ENCODE measurements at places on chromosomes 5 and 9. TPM values are rescaled to one million over a fixed set of nuclear protein-coding genes. Genes with fewer than 3 reads are reported as not detected.
A peak's percentile ranks its signal among the peaks of the same experiment; 100 is the strongest.

DNA sequence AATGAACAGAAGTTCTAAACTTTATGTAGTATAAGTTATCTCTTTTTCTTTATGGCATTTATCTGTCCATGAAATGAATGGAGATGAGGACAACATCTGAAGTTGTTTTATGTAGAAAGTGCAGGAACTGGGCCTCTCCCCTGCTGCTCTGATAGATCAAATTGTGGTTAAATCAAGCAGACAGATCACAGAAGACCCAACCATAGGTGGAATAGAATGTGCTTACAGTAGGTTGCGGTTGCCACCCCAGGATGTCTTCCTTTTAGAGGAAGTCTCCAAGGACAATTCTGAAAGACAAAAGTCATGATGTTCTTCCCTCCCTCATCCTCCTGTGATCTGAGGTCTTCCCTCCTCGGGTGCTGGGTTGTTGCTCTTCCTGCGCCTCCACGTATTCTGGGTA is 12.9 kb downstream of the RASGRF2 start:
- no peak for DNase-seq

GRCh38 chr5:133944263-133945185 is 23.9 kb downstream of the C5orf15 start:
- peak; percentile 47 for DNase-seq

GRCh38 chr5:150304481-150305081 is 1.9 kb upstream of the ARSI start:
- no peak for DNase-seq

GRCh38 chr5:157108976-157109375 is at the start of gene HAVCR2:
Gene HAVCR2 (minus strand): TSS chr5:157109044. CDS start chr5:157108983, 61 bp downstream.
- no peak for DNase-seq

GRCh38 chr9:115211413-115212124 is 93.6 kb upstream of the TNC start:
- peak; percentile 88 for DNase-seq

GRCh38 chr9:93984860-93985259 is 29.7 kb upstream of the BARX1 start:
- no peak for DNase-seq

SLC36A2 gene
- total RNA-seq, result not detected

DNA sequence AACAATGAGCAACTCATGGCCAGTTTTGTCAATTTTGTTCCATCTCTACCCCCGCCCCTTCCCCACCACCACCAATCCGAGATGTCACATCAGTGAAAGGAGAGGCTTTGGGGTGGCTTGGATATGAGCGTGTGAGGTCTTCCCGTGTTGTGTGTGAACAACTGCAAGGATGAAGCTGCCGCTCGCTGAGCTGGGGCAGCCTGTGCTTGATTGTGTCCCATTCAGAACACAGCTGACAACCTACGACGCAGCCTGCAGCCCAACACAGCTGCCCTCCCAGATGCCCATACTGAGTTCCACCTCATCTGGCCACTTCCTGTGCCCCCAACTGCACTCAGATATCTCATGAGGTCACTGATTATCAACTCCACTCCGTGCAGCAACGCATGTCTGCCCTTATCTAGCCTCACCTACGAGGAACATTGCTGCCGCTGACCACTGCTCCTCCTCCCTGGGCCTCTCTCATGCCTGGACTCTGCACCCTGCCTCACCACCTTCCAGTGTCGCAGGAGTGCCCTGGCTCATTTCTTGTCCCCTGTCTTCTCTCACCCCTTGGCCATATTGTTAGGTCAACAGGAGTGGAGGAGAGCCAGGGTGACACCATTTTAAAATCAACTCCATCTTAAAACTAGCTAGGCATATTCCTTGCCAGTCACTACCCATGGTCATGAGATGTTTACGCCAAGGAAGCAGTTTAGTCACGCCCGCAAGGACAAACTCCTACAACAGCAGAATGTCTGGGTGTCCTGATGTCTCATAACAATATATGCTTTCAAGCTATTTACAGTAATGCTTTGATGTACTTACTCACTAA is 7.3 kb upstream of the IL4 start:
- DNase-seq, result no peak

GRCh38 chr9:127780126-127780885 is 1.8 kb upstream of the SH2D3C start:
- no peak for DNase-seq

- no peak for DNase-seq
These were observed 47.7 kb downstream of the SRFBP1 start for GRCh38 chr5:122009436-122009835.

DNA sequence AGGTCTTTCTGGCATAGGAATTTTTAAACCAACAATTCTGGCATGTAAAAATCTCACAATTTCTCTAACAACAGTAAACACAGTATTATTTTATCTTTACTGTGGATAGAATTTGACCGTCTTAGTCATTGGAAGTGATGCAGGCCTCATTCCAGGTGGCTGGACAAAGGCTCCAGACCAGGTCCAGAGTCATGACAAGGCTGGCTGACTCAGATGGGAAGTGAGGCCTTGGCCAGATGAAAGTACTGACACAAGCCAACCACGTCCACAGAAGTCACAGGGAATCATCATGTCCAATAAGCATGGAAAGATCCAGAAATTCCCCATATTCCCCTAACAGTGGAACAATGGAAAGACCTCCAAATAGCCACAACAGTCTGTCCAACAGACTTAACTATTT is 12.4 kb downstream of the SPOCK1 start:
- DNase-seq, result peak; percentile 91

DNA sequence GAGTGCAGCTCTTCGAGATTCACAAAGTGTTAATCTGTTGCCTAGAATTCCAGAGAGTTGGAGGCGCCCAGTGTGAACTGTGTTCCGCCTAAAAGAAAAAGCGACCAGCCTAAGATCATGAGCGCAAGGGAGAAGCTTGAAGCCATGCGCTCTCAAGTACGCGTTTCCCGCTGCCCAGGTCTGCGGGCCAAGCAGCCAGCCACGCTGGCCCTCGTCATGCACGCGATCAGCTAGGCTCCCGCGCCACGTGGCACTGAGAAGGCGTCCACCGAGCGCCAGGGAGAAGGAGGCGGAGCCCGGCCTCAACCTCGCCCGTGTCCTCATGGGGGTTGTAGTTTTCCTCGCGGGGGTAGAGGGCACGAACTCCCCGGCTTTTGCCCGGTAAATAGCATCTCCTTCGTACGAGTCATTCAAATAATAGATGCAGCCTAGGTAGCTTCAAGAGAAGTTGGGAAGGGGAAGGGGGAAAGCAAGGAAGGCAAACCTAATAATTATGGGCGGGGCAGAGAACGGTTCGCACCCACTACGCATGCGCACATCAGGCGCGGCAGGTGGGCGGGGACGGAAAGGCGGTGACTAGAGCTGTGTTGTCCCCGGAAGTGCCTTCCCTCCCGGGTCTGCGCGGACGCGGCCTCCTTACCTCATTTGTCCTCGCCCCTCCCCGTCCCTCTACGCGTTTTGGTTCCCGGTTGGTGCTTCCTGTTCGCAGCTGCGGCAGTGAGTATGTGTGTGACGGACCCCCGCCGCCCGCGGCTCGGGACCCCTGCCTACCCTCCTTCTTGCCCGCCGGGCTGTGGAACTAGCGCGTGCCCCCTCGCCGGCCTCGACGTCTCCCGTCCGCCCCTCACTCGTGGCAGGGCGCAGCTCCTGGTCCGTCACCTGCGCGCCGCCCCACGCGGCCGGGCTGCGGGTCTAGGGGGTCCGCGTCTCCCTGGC is at the start of gene ZCCHC7:
TSS of gene ZCCHC7 (plus strand) at position 668 of the 936 bp plus-strand sequence.
- DNase-seq, result peak; percentile 91

TSSK1B gene
- not detected for total RNA-seq

GRCh38 chr5:31730139-31730538 is 91.2 kb downstream of the PDZD2 start:
- DNase-seq, result no peak

- no peak for DNase-seq
These were observed 27.5 kb upstream of the SERINC5 start for GRCh38 chr5:80283360-80283759.

GRCh38 chr5:104298518-104298917 is 735.9 kb upstream of the NUDT12 start:
- DNase-seq, result no peak

GRCh38 chr5:95810305-95811125 is 12.0 kb downstream of the GLRX start:
- DNase-seq, result no peak

DNA sequence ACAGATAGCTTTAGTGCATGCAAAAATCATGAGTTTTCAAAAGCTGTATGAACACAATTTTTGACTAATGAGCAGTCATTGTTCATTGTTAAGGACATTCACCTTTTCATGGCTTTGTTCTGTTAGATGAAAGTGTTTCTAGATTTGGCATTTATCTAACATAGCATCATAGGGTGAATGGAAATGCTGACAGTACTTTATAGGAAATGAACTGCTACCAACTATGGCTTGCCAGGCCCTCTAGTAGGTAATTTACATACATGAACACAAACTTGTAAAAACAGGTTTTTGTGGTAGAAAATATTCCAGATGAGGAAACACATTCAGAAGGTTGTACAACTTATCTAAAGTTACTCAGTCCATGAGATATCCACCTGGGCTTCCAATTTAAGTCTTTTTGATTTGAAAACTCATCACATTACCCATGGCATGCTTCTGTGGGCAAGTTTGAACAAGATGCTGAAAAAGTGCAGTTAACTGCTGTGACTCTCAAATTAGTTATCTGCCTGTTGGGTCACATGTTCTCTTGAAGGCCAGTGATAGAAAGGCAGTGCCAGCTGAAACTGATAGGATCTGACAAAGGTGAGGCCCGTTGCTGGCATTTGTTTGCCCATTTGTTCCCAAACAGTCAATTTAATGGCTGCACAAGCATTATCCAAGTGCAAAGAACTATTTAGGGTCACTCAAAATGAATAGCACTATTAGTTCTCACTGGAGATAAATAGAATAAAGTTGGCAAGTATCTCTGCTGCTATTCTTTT is 399.1 kb downstream of the MAN2A1 start:
- no peak for DNase-seq

GRCh38 chr5:60334281-60334713 is 365.7 kb downstream of the DEPDC1B start:
- DNase-seq, result peak; percentile 87

ACSL6 gene
- total RNA-seq, result not detected

- DNase-seq, result peak; percentile 25
These were observed 24.0 kb downstream of the HNRNPK start for GRCh38 chr9:83956086-83956435.

SHB gene
- total RNA-seq, result 10.7 TPM

EMB gene
- 0.59 TPM for total RNA-seq

- DNase-seq, result peak; percentile 38
These were observed 437.0 kb upstream of the TRPC7 start for GRCh38 chr5:136802383-136802782.

NR5A1 gene
- total RNA-seq, result not detected

- DNase-seq, result peak; percentile 83
These were observed 675 bp upstream of the SPAAR start for GRCh38 chr9:35908504-35909125.

- no peak for DNase-seq
These were observed 198.9 kb downstream of the ENC1 start for GRCh38 chr5:74441616-74442015.

Measured in RPMI7951 (cell line).